ENCODE measurements at places on chromosomes 12 and 14.

- no peak for DNase-seq
Observed at GRCh38 chr12:130970165-130970907, 16.6 kb downstream of the ADGRD1 start.

DNA sequence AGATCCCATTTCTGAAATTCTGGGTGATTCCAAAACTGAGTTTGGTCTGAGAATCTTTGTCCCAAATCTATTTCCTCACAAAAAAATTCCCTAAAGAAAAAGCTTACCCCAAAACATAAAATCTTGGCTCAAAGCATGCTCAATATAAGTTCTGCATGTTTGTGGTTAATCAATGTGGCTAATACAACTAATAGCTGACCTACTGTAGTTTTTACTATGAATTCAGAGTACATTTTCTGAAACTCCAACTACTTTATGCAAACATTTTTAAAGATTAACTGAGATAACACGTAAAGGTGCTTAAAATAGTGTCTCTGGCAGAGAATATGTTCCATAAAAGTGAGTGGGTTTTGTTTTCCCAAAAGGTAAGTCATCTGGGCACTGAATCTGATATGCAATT, 133.1 kb downstream of the MED13L start:
- DNase-seq = no peak

DNA sequence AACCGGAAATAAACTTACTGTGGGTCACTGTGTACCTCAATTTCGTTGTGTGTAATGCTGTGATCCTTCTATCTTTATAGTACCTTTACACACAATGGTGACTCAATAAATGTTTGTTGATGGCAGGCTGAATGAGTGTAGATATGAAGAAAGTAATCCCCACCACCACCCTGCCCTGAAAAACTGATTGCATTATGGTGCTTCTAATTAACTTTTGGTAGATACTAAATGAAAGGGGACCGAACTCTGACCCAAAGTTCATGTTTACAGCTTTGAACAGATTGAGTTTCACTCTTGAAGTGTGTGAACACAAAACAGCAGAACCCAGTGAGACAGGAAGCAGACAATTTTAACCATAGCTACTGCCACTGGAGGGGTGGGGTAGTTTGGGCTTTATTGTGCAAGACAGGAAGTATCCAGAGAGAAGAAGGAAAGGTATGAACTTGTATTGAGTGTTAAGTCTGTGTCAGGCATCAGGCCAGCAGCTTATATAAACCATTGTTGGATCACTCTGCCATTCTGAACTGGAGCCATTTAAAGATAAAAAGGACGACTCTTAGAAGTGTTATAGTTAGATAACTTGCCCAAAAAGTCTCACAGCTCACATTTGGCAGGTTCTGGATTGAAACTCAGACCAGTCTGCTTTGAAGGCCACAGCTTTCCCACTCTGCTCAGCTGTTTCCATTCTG, 197.0 kb upstream of the AMIGO2 start:
- DNase-seq = no peak

DNA sequence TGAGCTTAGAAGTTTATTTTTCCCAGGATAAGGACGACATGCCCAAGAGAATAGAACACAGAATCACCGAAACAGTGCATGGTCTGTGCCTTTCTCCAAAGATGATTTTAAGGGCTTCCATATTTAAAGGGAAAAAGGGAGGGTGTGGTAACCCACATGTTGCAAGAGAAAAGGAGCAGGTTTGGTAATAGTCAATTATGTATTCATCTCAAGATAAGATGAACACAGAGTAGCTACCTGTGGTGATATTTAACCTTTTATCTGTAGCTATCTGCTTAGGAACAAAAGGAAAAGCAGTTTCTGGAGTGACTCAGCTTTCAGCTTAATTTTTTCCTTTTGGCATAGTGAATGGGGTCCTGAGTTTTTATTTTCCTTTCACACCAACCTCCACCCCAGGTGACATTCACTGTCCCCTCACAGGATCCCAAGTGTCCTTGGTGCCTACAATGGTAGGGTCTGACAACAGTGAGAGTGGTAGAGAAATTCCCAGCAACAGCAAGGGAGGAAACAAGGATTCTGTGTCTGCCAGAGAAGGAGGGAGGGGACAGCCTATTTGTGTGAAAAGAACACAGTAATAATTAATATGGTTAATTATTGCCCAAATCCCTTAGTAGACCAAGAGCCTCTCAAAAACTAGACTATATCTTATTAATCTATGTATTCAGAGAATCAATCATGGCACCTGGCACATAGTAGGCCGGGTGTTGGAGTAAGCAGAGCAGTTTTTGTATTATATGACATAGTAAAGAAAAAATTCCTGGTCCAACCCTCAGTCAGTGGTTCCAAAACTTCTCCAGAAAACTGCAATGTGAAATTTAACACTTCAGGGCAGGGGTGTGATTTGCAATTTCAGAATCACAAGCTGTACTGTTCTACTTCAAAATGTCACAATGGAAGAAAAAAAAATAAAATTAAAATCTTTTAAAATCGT, 154.5 kb downstream of the PHLDA1 start:
- no peak for DNase-seq

DNA sequence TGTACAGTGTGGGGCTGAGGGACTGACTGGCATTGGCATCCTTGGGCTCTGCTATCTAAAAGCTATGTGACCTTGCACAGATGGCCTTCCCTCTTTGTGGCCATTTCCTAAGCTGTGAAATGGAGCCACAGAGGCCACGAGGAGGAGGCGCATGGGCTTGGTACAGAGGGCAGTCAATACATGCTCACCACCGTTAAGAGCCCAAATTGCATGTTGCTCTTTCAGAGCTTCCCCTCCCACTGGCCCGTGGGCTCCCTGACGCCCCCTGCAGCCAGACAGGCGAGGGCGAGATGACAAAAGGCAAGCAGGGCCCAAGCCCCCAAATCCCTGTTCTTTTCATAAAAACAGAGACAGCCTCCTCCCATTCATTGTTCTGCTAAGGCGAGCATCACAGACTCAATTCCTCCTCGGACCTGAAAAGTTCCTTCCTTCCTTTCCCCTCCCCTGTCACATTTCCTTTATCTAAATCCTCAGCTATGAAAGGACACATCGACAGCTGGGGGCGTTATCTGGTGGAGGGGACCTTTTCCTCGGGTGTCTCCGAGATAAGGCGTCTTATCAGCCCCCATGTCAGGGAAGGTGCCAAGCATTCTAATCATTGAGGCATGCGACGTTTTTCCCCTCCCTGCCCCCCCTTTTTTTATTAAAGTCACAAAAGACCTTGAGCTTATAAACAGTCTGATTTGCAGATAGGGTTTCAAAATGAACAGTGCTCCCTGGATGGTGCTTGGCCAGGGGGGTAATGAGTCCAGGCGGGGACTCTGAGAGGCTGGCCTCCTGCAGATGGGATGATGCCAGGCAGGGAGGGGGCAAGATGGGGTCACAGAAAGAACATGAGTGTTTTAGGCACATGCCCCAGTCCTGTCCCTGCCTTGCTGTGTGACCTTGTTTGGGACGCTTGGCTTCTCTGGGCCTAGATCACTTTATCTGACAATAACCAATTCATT, 26.4 kb downstream of the FAM222A start:
- DNase-seq = no peak

DNA sequence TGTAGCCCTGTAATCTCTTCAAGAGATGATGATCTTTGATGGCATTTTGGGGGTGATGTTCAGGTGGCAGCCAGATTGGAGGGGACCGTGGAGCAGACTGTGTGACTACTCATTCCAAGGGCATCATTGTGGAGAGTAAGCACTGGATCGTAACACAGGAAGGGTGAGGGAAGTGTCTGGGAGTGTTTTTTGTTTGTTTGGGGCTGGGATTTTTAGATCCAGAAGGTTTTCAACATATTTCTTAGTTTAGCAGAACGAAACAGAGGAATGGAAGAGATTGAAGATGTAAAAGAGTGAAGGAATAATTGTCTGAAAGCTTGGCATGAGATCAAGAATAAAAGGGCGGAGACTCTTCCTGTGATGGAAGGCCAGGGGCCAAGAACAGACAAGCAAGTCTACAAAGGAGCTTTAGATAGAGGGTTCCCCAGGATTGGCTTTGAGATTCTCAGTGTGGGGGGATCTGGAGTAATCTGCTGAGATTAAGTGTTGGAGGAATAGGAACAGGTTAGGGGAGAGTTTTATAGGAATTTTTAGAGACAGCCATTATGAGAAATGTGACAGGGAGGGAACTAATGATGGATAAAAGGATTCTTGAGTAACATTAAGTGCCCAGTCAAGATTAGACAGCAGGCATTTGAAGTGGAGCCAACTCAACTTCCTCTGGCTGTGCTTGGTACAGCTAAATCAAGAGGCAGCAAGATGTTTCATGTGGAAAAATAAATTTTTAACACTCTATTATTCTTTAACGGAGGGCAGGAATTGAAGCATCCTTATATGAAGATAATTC, 79.7 kb upstream of the REP15 start:
- no peak for DNase-seq

DNA sequence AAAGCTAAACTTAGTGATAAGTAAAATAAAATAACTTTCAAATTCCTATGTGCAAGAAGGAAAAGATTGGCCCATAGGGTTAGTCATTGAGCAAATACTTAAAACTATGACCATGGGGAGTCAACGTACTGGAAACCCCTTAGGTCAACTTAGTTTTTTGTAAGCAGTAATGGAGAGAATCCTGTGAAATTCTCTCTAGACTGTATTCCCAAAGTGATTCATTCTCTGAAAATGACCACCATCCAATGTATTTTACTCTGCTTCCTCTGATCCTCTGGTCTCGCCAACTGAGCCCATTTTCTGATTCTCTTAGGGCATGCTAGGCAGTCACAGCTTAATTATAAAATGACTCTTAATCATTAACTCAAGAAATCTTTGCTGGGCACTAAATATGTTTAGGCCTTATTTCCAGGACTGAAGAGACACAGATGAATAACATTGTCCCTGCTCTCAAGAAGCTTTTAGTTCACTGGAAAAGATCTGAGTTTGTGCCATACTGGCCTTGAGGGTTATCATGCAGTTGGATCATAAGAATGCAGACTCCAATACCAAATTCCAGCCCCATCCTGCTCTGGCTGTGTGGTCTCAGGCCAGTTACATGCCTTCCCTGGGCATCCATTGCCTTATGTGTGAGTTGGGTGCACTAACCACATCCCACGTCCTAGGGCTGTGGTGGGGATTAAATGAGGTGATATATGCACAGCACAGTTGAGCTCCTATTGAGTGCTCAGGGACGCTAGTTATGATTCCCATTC, 732.4 kb downstream of the AACS start:
- no peak for DNase-seq

- no peak for DNase-seq
Observed at GRCh38 chr12:59260202-59260601, 335.6 kb upstream of the SLC16A7 start.

DNA sequence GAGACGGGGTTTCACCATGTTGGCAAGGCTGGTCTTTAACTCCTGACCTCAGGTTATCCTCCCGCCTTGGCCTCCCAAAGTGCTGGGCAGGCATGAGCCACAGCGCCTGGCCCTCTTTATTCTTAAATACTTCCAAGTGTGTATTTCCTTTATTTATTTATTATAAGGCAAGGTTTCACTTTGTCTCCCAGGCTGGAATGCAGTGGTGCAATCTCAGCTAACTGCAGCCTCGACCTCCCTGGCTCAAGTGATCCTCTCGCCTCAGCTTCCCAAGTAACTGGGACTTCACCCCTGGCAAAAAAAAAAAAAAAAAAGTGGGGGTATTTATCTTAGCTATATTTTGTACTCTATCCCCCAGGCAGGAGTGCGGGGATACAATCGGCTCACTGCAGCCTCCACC, 6.8 kb downstream of the FAM216A start:
- no peak for DNase-seq

DNA sequence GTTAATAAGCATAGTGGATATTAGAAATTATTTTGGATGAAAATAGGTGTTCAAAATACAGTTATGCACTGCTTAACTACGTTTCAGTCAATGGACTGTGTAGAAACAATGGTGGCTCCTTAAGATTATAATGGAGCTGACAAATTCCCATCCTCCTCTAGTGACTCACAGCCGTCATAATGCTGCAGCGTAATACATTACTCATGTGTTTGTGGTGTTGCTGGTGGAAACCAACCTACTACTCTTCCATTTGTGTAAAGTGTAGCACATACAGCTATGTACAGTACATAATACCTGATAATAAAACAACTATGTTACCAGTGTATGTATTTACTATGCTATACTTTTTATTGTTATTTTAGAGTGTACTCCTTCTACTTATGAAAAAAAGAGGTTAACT, 111.2 kb upstream of the TMCC3 start:
- DNase-seq = no peak

- no peak for DNase-seq
Observed at GRCh38 chr14:29461101-29461500, 466.5 kb downstream of the PRKD1 start.

- peak; percentile 91 for DNase-seq
Observed at GRCh38 chr12:124927201-124928094, 13.0 kb upstream of the UBC start.

DNA sequence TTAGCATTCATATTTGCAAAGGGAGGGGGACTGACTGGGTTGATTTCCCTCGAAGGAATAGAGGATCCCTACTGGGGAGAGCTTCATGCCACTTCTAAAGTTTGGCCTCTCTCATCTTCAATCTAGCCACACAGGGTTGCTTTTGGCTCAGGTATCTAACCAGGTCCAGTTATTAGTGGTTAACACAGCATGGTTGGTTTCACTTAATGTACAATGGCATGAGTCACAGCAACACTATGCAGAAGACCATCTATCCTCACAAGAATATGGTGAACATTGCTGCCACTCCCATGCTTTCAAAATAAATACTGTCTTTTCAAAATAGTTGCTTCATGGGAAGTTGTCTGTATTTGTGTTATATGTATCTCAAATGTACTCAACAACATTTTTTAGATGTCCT, 6.6 kb upstream of the RAB3IP start:
- DNase-seq = no peak

DNA sequence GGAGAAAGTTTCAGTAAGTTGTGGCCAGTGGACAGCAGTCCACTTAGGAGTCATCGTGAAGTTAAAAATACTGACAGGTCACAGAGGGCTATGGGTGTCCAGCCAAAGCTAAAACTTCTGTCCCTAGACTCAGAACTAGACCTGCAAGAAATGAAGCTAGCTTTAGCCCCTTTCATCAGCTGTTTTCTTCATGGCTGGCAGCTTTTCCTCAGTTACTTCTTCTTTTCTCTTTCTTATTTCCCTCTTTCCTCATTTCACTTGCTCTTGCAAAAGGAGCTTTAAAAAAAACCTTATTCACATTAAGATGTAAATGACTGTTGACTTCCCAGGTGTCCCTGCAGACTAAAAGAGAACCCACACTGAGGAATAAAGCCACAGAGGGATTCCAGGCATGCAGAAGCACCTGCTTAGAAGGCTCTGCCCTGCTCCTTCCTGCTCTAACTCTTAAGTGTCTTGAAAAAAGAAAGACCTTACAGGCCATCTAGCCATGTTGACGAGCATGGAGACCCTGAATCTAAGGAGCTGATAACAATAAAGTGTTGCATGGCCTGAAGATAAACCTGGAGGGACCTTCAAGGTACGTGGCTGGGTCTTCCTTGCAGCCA, 69.7 kb upstream of the CCND2 start:
- DNase-seq = no peak

GRCh38 chr12:100927826-100928225, 133.2 kb downstream of the ANO4 start:
- DNase-seq = no peak

Measured in neuronal stem cell (in vitro differentiated cells).